Pons (tissue), 1 donor: ENCODE measurements at places on chromosomes 3 and 15.
A peak's percentile ranks its signal among the peaks of the same experiment; 100 is the strongest.

DNA sequence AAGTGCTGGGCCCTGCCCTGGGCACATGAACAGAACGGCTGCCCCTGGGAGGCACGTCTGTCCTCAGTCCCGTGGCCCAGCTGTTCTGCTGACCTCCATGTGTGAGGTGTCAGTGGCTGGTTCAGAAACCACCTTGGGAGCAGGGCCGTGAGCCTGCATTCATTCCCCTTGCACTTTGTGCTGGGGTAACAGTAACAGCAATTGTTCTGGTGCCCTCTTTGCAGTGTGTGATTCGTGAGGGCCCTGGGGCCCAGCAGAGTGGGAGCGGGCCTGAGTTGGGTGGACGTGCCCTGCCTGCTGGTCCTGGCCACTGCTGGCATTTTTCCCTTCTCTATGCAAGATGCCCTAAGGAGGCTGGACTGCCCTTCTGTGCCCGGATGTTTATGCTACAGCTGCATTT is 50.4 kb upstream of the MYZAP start:
- no peak for DNase-seq

GRCh38 chr3:157981819-157982218 is 124.4 kb downstream of the SHOX2 start:
- no peak for DNase-seq

GRCh38 chr3:160616716-160617115 is 51.3 kb upstream of the KPNA4 start:
- peak; percentile 2 for DNase-seq

GRCh38 chr3:129958755-129959154 is 15.8 kb upstream of the TRH start:
- peak; percentile 6 for DNase-seq

DNA sequence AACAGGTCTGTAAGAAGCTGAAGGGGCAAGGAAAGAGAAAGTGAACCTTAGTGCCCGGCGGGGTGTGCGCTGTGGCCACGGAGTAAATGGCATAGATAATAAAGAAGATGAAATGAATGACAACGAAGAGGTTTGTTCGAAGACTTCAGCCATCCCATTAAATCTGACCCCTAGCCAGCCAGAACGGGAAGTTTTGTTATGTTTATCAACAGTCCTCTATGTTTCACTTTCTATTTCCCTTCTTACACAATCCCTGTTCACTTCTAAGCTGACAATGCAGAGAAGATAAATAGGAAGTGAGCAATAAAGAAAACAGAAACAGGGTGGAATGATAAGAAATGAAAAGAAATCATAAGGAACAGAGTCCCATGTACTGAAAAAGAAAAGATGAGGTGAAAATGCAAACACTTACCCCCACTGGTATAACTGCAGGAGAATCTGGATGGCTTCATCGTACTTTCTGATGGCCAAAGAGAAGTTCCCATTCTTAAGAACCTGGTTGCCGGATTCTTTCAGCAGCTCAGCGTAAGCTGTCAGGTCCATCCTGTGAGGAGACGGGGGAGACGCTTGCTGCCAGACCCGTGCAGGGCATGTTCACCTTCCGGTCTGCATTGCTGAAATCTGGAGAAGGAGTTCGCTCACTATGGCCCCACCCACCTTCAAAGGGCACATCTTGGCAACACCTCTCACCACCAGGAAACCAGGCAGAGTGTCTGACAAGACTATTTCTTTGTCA is 36.8 kb downstream of the TRANK1 start:
- DNase-seq: peak; percentile 74

- no peak for DNase-seq
Measured at GRCh38 chr15:34993877-34994276, 5.8 kb upstream of the ZNF770 start.

DNA sequence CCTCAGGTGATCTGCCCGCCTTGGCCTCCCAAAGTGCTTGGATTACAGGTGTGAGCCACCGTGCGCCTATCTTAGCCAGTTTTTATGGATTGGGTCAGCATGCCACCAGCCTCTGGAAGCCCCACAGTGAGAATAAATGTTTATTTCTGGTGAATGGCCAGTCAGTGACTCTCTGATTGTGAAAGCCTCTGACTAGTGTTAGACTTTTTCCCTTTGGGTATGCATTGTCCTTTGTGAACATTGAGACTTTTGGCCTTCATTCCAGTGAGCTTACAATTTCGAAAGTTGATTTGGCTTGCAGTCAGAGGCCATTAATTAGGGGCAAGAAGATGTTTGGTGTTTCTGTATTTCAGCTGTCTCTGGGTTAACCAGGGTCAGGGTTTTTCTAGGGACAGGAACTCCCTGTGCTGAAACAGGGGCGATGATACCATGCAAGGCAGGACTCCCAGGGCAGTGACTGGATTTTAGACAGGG is 274.5 kb upstream of the C2CD4B start:
- DNase-seq: no peak

- no peak for DNase-seq
Measured at GRCh38 chr3:42490243-42490642, 12.2 kb upstream of the VIPR1 start.

- DNase-seq: no peak
Measured at GRCh38 chr3:143510601-143511000, 337.7 kb downstream of the SLC9A9 start.

- no peak for DNase-seq
Measured at GRCh38 chr3:28672406-28672805, 323.8 kb upstream of the AZI2 start.

DNA sequence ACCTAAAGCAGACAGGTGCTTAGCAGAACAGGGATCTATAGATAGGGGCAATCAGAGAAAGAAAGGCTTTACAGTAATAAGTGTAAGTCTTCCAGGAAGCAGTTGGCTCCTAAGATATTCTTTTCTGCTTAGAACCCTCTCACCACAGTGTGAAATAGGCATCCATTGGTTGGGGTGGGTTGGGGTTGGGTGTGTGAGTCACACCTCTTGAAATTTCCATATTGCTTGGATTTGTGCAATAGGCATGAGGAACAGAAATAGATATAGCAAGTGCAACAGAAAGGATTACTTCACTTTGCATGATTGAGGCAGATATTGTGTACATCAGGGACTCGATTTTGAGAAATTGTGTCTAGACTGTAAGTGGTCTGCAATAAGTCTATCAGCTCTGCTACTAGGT is 200.1 kb upstream of the GAP43 start:
- DNase-seq: no peak

DNA sequence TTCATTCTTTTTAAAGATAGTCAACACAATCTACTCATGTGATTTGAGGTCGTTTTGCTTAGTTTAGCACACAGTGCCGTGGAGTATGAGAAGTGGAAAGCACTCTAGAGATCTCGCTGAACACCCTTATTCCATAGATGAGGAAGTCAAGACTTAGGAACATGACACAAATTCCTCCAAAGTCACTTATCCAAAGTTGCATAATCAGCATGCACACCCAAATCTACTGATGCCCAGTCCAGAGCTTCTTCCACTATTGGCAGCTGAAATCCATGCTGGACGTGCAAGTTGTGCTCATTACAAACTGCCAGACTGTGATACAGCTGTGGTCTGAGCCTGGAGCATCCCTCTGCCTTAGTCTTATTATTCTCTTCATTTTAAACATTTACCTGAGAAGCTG is 83.5 kb upstream of the ZNF280D start:
- no peak for DNase-seq

GRCh38 chr15:96079041-96079440 is 251.5 kb upstream of the NR2F2 start:
- DNase-seq: no peak

DNA sequence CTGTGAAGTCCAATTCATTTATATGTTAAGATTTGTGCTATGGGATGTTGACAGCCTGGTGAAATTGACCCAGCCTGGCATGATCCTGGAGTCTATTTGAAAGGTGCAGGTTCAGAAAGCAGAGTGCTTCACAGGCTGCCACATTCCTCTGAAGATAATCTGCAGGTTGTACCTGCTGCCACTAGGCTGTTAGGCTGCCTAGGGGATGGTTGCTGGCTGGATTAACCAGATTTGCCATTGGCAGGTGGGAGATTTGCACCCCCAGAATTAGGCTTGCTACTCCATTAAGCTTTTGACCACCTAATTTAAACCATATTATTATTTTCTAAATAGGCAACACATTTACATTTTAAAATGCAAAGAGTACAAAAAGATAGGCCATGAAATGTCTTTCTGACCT is 85.8 kb upstream of the RASGRP1 start:
- DNase-seq: no peak

DNA sequence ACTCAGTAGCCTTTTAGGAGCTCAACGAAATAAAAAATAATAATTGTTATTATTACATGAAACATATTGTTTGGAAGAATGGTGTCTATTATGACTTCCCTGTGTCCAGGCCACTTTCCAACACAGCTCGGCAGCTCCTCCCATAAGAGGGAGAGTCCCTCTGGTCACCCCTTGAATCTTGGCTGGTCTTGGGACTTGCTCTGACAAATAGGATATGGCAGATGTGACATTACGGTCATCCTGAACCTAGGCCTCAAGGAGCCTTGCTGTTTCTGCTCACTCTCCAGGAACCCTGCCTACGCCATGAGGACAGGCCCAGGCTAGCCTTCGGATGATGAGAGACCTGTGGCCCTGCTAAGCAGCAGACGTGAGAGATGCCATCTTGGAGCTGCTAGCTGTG is 71.8 kb downstream of the OXNAD1 start:
- no peak for DNase-seq

GRCh38 chr15:26894181-26894580 is 27.3 kb downstream of the GABRA5 start:
- DNase-seq: no peak

- DNase-seq: no peak
Measured at GRCh38 chr15:41125931-41126642, 10.0 kb upstream of the INO80 start.

DNA sequence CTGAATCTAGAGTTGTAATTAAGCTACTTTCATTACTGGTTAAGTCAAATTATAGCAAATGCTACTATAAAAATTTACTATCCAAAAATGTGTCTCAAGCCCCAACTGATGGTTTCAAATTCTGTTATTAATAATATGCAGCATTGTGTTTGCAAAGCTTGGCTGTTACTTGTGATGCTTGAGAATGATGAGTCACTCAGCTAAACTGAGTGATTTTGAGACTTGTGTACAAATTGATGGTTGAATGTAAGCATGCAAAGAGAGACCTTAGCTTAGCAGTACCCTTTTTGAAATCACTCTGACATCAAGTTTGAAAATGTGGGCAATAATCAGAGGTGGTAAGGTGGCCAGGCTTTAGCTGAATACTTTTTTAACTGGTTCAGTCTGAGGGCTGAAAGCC is 27.6 kb downstream of the OPA1 start:
- DNase-seq: peak; percentile 58

DNA sequence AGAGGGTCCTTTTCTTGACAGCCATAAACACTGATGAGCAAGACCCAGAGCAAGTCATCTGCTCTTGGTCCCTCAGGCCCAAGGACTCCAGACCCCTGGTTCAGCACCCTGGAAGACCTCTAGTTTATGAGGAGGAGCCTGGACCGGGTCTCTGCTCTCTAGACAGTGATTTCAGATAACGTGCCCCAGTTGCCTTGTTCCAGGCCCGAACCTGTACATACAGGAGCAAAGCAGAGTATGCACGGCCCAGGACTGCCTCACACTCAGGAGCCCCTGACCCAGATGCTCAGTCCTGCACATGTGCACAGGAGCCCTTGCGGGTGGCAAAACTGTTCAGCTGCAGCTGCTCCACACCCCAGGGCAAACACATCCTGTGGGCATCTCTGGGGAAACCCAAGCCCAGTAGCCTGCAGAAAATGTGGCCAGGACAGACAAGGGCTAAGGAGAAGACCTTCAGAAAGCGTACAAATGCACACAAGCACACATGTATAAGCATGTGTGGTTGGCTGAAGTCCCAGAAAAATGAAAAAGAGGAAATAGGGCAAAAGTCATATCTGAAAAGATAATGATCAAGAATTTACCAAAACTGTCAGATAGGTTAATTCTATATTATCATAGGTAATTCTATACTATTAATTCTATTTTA is 59.9 kb upstream of the CORO2B start:
- DNase-seq: no peak

- DNase-seq: no peak
Measured at GRCh38 chr15:60631620-60632019, 152.7 kb upstream of the ICE2 start.

- no peak for DNase-seq
Measured at GRCh38 chr3:134030379-134031347, 938 bp upstream of the SLCO2A1 start.

- DNase-seq: no peak
Measured at GRCh38 chr3:186519021-186519658, 25.0 kb downstream of the CRYGS start.

GRCh38 chr3:195240171-195240701 is 30.7 kb downstream of the XXYLT1 start:
- DNase-seq: no peak
